ENCODE measurements at places on chromosomes 3 and 15. TPM values are rescaled to one million over a fixed set of nuclear protein-coding genes. Genes with fewer than 3 reads are reported as not detected.

DNA sequence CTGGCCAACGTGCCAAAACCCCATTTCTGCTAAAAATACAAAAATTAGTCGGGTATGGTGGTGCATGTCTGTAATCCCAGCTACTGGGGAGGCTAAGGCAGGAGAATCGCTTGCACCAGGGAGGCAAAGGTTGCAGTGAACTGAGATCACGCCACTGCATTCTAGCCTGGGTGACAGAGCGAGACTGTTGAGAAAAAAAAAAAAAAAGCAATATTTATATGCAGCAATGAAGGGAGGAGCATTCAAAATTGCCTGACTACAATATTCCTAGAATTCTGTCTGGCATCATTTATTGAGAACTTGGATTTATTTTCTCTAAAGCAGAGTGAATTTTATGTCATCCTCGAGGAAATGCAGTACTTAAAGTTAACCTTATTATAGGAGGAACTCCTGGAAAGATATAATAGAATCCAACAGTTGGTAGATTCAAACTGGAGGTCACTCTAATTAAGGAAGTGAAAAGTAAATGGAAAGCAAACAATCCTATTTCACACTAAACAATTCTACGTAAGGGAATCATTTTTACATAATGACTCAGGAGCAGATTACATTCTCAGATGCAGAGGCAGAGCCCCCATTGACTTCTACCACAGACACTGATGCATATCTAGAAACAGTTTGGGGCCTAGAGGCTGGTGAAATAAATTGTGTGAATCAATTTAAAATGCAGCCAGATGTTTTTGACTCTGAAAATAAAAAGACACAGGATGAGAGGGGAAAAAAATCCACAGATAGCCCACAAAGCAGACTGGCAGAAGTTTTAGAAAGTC is 82.1 kb upstream of the FHIT start:
- DNase-seq, result no peak

DNA sequence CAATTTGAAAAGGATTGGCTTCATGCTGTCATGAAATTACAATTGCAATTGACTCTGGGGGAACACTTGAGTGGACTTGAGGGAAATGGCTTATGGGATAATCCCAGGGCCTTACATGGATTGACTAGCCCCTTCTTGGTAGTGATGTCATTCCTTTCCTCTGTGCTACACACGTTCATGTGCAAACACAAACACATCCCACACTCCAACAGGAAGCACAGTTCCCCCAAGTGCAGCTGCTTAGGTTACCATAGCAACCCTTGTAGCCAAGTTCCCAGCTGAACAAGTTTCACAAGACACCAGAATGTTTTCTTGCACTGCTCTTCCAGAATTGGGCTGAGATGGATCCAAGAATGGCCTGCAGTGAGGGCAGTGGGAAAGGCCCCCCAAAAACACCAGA is 217.0 kb downstream of the ZNF621 start:
- no peak for DNase-seq

- no peak for DNase-seq
Observed at GRCh38 chr3:45673273-45673672, 15.9 kb upstream of the SACM1L start.

- peak; percentile 5 for DNase-seq
Observed at GRCh38 chr15:94610069-94610468, 378.7 kb downstream of the MCTP2 start.

GRCh38 chr15:50227076-50227475 is 38.5 kb downstream of the HDC start:
- no peak for DNase-seq

The THRB gene
- total RNA-seq, result not detected

DNA sequence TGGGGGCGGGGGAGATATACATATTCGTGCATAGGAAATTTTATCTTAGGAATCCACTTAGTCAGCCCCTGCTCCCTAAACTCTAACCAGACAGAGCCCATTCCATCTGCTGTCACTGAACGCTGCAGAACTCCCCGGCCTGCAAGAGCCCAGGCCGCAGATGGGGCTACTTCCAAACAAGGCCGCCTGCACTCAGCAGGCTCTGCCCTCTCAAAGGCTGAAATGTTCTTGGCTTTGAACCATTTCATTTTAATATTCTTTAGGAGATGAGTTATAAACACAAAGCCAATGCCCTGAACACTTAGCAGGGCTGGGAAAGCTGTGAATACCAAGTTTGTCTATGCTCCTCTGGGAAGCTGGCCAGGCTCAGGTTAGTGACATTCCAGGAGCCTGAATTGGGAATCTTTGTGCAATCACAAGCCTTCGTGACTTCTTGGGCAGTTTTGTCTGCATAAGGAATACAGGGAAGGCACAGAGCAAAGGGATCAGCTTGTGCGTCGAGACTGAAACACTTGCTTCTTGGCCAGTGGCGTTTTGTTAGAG is 65.0 kb downstream of the SYNM start:
- no peak for DNase-seq

The ZNF717 gene
- 24.3 TPM for total RNA-seq

DNA sequence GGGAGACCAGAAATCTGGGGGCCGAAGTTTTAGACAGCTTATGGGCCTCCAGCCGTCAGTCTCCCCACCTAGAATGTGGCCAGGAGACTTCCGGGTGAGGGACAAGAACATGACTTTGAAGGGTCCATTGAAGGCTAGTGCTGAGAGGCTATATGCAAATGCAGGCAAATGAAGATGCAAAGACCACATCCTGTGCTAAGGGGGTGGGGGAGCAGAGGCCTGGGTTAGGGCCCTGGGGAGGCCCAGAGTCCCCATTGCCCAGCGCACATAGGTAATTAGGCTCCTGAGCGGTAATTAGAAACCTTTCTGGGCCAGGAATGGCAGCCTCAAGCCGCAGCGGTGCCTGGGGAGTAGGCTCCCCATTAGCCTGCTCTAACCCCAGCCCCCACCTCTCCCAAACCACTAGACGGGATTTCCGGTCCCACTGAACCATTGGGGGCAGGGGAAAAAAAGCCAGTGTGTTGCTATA is 6.8 kb downstream of the CSK start:
- DNase-seq, result peak; percentile 69

The NAALADL2 gene
- total RNA-seq, result not detected

The GOLGA6A gene
- total RNA-seq, result 0.53 TPM

DNA sequence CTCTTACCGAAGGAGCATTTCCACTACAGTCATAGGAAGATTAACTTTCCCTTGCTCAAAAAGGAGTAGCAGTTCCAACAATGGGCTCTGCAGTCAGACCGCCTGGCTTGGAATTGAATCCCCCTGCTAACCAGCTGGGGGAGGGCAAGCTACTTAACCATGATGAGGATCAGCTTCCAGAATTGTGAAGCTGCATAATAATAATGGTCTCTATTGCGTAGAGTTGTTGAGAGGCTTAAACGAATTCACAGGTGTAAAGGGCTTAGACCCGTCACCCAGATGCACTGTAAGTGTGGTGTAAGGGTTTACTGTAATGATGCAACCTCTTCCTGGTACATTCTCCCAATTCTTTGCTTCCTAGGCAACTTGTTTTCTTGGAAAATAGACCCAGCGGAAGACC is 185.2 kb upstream of the RGMA start:
- no peak for DNase-seq

DNA sequence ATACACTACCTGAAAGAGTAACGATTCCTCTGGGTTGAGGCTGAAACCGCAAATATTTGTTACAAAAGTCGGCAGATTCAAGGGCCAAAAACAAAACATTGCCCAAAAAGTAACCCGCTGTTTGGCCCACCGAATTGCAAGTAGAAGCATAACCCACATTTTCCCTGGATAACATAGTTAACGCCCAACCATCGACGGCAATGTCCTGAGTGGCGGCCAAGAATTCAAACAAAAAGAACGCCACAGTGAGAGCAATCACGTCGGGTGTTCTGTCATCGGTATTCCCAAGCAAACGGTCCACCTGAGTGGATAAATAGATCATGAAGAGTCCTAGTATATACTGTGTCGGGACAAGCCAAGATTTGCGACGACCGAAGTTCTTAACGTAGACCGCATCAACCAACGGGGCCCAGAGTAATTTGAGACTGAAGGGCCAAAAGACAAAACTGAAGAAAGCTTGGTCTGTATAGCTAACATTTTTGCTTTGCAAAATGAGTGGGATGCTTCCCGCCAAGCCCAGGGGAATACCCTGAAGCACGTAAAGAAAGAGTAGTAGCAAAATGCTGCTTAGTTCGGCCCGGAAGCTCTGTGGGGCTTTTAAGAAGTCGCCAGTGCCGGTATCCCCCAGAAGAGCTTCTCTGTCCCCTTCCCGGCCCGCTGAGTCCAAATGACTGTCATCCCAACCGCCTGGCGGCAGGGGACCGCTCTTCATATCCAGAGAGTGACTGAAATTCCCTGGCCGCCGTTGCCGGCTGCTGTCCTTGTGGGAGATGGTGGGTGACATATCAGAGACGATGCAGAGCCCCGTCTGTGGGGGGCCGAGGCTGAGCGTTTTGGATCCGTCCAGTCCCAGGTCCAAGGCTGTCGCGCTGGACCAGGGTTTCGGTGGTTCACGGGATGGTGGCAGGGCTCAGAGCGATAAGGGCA is 750 bp downstream of the SLC33A1 start:
- peak; percentile 41 for DNase-seq

DNA sequence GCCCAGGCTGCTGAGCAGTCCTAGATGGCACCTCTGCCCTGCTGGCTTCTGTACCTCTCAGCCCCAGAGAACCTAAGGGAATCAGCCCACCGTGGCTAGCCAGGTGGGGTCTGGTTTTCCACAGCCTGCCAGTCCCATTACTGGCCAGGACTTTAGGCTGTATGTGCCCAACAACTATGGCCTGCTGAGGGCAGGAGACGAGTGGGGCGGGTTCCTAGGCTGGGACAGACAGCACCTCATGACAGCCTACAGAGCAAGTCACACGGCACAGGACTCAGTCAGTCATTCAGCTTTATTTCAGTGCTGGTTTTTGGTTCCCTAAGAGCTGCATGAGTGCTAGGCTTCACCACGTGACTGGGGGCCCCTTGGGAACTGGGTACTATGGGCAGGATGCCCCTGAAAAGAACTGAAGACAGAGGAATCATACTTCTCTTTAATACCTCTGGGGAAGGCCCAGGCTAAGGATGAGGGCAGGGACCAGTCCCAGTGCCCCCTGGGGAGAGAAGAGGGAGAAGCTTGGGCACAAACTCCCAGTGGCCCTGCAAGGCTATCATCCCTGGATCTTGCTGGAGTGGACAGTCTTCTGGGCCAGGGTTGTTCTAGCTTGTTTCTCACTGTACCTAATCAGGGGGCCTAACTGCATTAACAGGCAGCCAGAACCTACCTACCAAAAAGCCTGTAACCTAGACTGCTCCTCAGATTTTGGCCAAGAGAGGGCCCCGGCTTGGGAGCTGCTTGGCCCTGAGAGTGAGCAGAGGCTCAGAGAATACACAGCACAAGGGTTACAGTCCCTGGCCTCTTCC is 14.8 kb downstream of the CLK3 start:
- no peak for DNase-seq

The TMOD2 gene
- 7.3 TPM for total RNA-seq

The SIDT1 gene
- total RNA-seq, result 21.3 TPM

The TNFSF10 gene
- total RNA-seq, result 30.3 TPM

- DNase-seq, result no peak
Observed at GRCh38 chr15:65095011-65095746, 18.6 kb downstream of the KBTBD13 start.

DNA sequence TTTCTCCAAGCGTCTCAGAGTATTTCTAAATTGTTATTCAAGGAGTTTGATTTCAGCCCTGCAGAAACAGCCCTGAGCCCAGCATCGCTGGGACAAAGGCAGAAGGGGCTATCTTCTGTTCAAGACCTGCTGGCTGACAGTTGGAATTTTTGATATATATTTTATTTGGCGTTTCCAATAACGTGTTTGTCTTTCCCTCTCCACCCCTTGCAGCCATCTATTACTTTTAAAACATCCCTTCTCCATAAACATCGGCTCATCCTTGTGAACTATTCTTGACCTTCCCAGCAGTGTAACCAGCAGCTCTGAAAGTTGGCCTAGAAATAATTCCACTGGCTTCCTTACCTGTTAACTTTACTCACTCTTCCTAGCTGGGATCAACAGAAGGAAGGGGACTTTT is 5.5 kb upstream of the MEIS2 start:
- no peak for DNase-seq

DNA sequence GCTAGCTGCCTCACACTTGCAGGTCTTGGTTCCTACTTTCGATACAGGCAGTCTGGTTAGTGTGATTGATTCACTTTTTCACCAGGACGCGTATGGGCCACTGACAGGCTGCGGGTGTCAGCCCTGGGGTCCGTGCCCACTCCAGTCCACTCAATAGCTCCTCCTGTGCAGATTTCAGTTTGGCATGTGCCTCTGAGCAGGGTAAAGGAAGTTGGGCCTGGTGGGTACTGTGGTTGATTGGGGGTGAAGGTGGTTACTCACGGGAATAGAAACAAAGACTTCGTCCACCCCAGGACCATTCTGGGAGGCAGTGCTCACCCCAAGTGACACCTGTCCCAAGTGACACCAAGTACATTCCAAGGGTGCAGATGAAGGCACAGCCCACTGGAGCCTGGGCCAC is 62.3 kb downstream of the EPHB1 start:
- DNase-seq, result no peak

- DNase-seq, result no peak
Observed at GRCh38 chr15:98635848-98636247, 12.5 kb upstream of the IGF1R start.

Measured in activated T-cell treated with anti-CD3 and anti-CD28 coated beads, Interleukin-2, amount 50 U/mL, for 72 hours (primary cell).